ENCODE measurements at places on chromosomes 12 and 14. TPM values are rescaled to one million over a fixed set of nuclear protein-coding genes. Genes with fewer than 3 reads are reported as not detected.

The KSR2 gene
- 0.08 TPM for total RNA-seq

The MAPKAPK5 gene
- total RNA-seq, result 55.7 TPM

The SOAT2 gene
- not detected for total RNA-seq

The SLC38A4 gene
- total RNA-seq, result not detected

The TOMM20L gene
- not detected for total RNA-seq

The PHLDA1 gene
- 163 TPM for total RNA-seq

The TAMALIN gene
- total RNA-seq, result 2.8 TPM

The HOXC12 gene
- 2.8 TPM for total RNA-seq

The FAIM2 gene
- 1.3 TPM for total RNA-seq

The FGF6 gene
- total RNA-seq, result not detected

The BCL2L14 gene
- not detected for total RNA-seq

The ACTR6 gene
- total RNA-seq, result 27.2 TPM

The PTPN6 gene
- total RNA-seq, result 0.88 TPM

The PKP2 gene
- 9.8 TPM for total RNA-seq

The RNASE1 gene
- not detected for total RNA-seq

The TTC6 gene
- 2.6 TPM for total RNA-seq

The OR4E2 gene
- not detected for total RNA-seq

The ACVRL1 gene
- 0.53 TPM for total RNA-seq

The SERPINA3 gene
- 357 TPM for total RNA-seq

The KRT71 gene
- not detected for total RNA-seq

The NID2 gene
- total RNA-seq, result 1.1 TPM

The PTHLH gene
- 21.7 TPM for total RNA-seq

The JKAMP gene
- total RNA-seq, result 26.0 TPM

The SPIC gene
- not detected for total RNA-seq

The ACOT4 gene
- not detected for total RNA-seq

The SERPINA10 gene
- not detected for total RNA-seq

The OAS1 gene
- 10.7 TPM for total RNA-seq
